ENCODE measurements at places on chromosomes 13 and 19. TPM values are rescaled to one million over a fixed set of nuclear protein-coding genes. Genes with fewer than 3 reads are reported as not detected.

NCCRP1 gene
- total RNA-seq, result not detected

RAB3A gene
- 1.9 TPM for total RNA-seq

PPP1R37 gene
- total RNA-seq, result 11.8 TPM

RGL3 gene
- total RNA-seq, result not detected

ZNF44 gene
- total RNA-seq, result 11.8 TPM

OLFM4 gene
- total RNA-seq, result not detected

WDR87 gene
- not detected for total RNA-seq

PTPRH gene
- total RNA-seq, result not detected

MIER2 gene
- total RNA-seq, result 29.0 TPM

PABPC3 gene
- 0.60 TPM for total RNA-seq

PALM3 gene
- total RNA-seq, result not detected

FCER2 gene
- 7.7 TPM for total RNA-seq

RNF17 gene
- total RNA-seq, result not detected

MYO16 gene
- total RNA-seq, result not detected

ZNF726 gene
- total RNA-seq, result 20.5 TPM

ATP4A gene
- total RNA-seq, result not detected

Measured in activated T-cell treated with anti-CD3 and anti-CD28 coated beads, Interleukin-2, amount 50 U/mL, for 72 hours (primary cell).